Activated T-cell treated with anti-CD3 and anti-CD28 coated beads for 4 hours (primary cell): ENCODE measurements at places on chromosomes 16 and 17.

- DNase-seq, result no peak
These were observed 635 bp downstream of the SCPEP1 start for GRCh38 chr17:56978441-56979090.

GRCh38 chr16:83302853-83303252, 504.9 kb upstream of the HSBP1 start:
- DNase-seq, result no peak

DNA sequence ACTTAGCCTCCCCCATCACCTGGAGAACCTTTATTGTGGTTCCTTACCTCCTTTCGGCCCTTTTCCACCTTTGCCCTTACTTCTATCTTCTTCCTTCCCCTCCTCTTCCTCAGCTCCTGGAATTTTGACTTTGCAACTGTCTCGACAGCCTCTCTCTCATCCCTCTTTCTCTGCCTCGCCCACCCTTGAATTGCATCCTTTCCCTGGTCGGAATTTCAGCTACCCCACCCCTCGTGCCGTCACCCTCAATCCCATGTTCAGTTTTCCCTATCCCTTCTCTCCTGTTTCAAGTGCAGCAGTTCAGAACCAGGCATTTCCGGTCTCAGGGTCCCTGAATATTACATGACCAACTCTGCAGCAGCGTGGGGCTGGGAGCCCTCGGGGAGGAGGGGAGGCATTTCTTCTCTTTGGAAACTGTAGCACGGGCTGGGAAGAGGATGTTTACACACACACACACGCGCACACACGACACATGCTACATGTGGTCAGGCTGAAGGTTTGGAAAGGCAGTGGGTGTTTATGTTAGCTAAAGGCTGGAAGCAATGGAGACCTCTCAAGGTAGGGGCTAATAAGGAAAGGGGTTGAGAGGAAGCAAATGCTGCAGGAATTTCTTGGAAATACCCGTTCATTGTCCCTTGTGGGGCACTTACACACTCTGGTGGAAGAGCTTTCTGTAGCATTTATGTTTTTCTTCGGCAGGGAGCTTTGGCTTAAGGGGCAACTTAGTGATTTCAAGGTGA, 971 bp downstream of the MINK1 start:
- DNase-seq, result no peak

DNA sequence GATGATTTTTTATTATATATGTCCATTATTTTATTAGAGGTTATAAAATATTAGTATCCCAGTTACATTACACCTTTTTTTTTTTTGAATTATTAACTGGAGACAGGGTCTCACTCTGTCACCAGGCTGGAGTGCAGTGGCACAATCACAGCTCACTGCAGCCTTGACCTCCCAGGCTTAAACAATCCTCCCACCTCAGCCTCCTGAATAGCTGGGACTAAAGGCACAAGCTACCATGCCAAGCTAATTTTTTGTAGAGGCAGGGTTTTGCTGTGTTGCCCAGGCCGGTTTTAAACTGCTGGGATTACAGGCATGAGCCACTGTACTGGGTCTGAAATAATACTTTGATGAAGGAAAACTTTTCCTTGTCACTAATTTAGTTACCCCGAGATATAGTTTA, 63.6 kb downstream of the VMP1 start:
- no peak for DNase-seq

GRCh38 chr16:66800856-66801255, 528 bp downstream of the TERB1 start:
- no peak for DNase-seq

GRCh38 chr16:3756113-3756512, 38.8 kb upstream of the TRAP1 start:
- DNase-seq, result no peak

DNA sequence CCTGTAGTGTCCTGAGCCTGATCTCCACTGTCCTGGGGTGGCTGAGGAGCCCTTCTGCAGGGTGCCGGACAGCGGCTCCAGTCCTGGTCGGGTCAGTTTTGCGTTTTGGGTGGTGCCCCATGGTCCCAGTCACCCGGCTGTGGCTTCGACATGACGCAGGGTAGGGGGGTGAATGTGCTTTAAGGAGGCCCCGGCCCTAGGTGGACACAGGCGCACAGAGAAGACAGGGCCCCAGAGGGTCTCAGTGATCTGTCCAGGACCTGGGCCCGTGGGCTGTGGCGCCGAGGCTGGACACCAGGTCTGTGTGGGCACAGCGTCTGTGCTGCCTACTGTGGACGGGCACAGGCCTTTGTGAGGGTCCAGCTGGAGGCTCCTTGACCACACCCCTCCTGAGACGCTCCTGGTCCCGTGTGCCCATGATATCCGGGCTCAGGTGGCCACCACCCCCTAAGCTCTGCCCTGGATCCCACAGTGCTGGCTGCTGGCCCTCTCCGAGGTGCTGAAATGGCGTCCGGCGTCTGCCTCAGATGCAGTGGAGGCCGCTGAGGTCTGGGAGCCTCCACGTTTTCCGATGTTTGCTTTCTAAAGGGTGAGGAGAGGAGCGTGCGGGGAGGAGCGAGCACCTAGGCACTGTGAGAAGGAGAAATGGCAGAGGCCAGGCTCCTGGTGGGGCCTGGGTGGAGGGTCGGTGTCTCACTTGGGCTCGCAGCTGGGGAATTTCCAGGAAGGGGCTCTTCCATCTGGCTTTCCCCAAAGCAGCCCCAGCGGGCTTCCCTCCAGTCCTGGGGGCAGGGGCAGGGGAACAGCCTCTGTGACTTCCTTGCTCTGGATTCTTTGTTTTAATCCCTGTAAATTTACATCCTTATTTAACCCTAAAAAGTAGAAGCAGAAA, 56.1 kb upstream of the ACSF3 start:
- no peak for DNase-seq

DNA sequence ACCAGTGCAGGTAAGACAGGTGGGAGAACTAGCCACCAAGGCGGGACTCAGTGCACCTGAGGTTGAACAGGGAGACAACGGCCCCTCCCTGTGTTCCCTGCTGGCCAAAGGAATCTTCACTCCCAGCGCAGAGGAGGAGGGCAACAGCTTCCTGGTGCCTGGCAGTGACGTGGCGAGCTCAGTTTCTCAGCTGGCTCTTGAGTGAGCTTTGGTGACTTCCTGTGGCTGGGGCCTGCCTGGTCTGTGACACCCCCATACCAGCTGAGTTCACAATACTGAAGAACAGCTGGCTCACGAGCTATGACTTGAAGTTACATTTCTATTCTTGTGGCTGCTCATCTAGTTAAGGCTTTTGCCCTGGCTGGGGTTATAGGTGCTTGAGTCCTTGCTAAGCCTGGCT, 26.1 kb downstream of the WNT9B start:
- DNase-seq, result no peak

GRCh38 chr17:9011001-9011400, 10.3 kb upstream of the NTN1 start:
- no peak for DNase-seq

DNA sequence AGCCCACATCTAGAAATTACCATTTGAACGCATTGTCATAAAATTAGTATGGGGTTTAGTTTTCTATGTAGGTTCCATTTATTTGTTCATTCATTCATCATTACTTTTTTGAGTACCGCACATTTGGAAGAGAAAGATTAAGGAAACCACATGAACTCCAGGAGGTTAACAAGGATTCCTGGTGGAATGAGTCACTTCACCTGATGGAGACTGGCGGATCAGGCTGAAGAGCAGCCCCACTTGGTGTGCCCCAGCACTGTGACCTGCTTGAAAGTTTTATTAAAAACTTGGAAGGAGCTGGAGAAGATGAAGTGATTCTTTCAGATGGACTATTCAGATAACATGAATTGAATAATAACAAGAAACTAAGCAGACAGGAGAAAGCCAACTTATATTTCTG, 293.6 kb upstream of the CDH11 start:
- no peak for DNase-seq

- no peak for DNase-seq
These were observed 31.9 kb upstream of the CPNE2 start for GRCh38 chr16:57060323-57061083.

DNA sequence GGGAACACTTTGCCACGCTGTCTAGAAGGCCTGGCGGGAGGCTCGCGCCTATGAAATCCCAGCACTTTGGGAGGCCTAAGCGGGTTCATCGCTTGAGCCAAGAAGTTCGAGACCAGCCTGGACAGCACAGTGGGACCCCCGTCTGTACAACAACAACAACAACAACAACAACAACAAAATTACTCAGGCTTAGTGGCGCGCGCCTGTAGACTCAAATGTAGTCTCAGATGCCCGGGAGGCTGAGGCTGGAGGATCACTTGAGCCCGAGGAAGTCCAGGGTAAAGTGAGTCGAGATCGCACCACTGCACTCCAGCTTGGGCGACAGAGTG, 297 bp upstream of the SLFN13 start:
- DNase-seq, result no peak

GRCh38 chr17:296906-297690, 55.5 kb downstream of the RPH3AL start:
- no peak for DNase-seq

GRCh38 chr16:83023640-83024039, 396.9 kb downstream of the CDH13 start:
- DNase-seq, result no peak

- no peak for DNase-seq
These were observed 102.5 kb downstream of the RBFOX3 start for GRCh38 chr17:79508291-79508716.

DNA sequence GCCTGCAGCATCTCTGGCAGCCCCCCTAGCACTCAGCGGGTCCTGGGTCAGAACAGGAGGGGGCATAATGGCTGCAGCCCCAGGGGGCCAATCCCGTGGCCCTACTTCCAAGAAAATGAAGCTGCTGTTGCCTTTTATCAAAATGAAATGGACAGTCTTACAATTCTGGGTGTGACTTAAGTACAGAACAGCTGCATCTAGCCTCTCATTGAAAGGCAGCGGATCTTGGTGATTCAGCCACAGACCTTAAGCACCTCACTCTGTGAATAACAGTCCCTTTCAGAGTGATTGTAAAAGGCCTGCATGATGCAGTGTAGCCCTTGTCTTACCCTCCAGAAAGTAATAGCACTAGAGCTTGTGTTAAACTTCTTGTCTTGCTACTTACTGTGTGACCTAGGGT, 11.5 kb upstream of the UMOD start:
- no peak for DNase-seq

GRCh38 chr16:79079656-79080420, 520.7 kb downstream of the MAF start:
- no peak for DNase-seq

DNA sequence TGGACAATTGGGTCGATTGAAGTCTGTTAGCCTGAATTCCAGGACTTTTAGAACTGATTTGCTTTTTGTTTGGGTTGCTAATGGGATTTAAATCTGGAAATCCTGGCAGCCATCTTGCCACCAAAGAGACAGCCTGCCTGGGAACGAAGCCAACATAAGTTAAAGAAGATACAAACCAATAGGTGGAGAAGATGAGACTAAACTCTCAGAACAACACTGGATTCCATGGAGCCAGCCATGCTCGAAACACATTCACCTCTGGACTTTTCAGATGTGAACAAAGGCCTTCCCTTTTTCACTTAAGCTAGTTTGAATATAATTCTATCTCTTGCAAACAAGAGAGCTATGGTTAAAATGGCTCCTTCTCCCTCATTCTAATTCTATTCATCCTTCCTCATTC, 135.9 kb downstream of the TOX3 start:
- no peak for DNase-seq

DNA sequence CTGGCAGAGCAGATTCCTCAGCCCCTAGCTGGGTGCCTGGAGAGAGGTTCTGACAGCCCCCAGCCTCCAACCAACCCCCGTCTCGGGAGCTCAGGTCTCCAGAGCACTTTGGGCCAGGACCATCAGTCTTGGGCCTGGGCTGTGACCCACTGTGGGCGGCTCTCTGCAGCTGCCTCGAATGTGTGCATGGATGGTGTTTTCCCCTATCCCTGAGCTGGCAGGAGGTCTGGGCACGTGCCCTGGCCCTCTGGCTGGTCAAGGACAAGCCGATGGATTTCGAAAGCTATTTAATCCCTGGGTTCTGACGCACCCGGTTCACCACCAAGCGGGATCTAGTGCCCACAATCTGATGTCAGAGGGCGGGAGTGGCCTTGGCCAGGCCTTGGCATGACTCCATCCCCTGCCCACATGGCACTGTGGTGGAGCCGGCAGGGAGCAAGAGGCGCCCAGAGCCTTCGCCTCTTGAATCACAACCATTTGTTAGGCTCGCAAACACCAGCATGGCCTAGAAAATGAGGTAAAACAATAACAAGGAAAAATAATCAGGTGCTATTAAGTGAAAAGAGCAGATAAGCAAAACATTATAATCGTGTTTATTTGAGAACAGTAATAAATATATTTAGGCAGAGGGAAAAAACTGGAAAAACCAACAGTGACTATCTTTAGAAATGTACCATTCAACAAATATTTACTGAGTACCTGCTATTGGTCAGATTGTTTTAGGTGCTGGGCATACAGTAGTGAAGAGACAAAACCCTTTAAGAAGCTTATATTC, 69.3 kb upstream of the TOB1 start:
- DNase-seq, result no peak

DNA sequence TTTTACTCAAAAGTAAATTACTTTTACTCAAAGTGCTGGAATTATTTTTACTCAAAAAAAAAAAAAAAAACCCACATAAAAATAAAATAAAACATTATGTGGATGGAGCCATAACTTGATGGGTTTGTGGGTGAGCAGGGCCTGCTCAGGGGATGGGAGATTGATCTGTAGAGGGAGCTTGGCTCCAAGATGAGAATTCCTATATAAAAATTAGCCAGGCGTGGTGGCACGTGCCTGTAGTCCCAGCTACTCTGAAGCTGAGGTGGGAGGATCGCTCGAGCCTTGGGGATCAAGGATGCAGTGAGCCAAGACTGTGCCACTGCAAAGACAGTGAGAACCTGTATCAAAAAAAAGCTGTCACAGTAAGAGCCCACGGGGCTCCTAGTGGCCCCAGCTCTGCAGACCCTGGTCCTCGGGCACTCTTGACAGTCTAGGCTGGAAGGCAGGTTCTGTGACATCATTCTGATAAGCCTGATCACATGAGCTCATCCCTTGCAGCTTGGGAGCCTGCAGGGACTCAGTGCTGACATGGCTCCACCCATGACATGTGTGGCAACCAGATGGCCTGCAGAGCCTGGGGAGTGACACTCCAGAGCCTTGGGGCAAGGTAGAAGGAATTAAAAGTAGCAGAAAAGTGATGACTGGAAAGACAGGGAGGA, 42.5 kb downstream of the ST3GAL2 start:
- no peak for DNase-seq

- DNase-seq, result no peak
These were observed 19.8 kb downstream of the HOXB1 start for GRCh38 chr17:48510761-48511604.

- DNase-seq, result peak; percentile 35
These were observed 4.7 kb upstream of the IL17C start for GRCh38 chr16:88633684-88634140.

- no peak for DNase-seq
These were observed 34.1 kb downstream of the CUEDC1 start for GRCh38 chr17:57920916-57921703.

GRCh38 chr17:9472094-9472493, 103.5 kb downstream of the STX8 start:
- DNase-seq, result no peak

GRCh38 chr17:65987988-65988387, 203.9 kb downstream of the CEP112 start:
- no peak for DNase-seq

DNA sequence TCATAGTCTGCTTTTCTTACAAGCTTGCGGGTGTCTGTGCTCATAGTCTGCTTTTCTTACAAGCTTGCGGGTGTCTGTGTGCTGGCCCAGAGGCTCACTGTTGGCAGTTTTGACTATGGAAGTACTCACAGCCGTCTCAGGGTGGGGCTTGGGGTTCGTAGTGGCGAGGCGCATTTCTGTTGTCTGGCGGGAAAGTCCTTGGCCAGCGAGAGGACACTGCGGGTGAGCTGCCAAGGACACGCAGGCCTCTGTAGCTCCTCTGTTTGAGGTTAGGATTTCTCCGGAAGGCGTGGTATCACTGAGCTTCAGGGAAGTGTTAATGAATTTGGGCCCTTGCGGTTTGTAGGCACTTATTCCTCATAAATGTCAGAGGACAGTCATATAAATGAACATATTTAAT, 13.5 kb downstream of the TBCD start:
- no peak for DNase-seq
